ENCODE measurements at places on chromosomes 1 and 21.

GRCh38 chr1:109816175-109816811 lies 52.6 kb upstream of the EPS8L3 start:
- DNase-seq = peak; percentile 51

- DNase-seq = peak; percentile 46
Measured at GRCh38 chr21:42973309-42973990, 912 bp upstream of the PKNOX1 start.

DNA sequence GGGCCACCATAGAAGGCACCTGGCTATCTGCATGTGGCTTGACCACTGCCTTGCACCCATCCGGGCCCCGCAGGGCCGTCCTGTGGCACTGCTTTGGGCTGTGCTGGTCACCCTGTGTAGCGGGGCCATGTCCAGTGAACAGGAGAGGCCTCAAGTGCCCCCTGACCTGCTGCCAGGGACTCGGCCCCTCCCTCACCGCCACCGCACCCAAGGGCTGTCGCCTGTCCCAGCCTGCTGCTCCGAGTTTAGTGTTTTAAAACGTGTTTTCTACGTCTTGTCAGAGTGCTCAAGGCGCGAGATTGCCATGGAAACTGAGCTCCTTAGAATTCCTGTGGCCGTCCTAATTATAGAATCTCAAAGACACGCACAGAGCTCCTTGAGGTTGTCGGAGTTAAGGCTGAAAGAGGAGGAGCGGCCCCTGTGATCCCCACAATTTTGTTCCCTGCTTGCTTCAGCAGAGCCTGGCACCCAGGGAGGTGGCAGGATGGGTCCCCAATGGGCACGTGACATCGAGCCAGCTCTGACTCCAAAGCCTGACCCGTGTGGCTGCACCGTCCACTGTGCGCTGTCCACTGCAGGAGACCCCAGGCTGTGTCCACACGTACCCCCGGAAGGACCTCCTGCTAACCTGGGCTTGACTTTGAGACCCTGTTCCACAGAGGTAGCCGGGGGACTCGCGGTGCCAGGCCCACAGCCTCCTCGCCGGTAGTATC lies 66.2 kb downstream of the FAAP20 start:
- DNase-seq = no peak

DNA sequence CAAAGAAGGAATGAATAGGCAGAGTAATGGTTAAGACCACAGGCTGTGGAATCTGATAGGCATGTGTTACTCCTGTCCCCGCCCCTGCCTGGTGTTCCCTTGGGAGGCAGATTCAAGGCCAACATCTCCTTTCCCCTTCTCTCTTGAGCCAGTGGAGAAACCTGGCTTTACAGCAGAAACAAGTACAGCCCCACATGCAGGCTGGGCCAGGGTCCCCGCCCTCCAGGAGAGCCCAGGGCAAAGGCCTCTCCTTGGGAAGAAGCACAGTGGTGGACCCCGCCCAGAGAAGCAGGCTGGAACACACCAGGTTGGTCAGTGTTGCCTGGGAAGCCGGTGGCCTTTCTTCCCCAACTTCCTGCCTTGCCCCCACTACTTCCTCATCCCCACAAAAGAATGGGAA lies 6.8 kb downstream of the C1orf167 start:
- no peak for DNase-seq

- no peak for DNase-seq
Measured at GRCh38 chr1:234638832-234639799, 29.1 kb upstream of the IRF2BP2 start.
